ENCODE measurements at places on chromosomes 5 and 9.
A peak's percentile ranks its signal among the peaks of the same experiment; 100 is the strongest.

GRCh38 chr5:172740428-172741205, 30.4 kb downstream of the DUSP1 start:
- H3K4me3 ChIP-seq = no peak overlapping the region
- no peaks in the 10 kb centered on the region for H3K36me3 ChIP-seq
- DNase-seq = no peak
- no peak overlapping the region for H3K27ac ChIP-seq
- peaks cover 13% of the 10 kb centered on the region for H3K4me1 ChIP-seq
- H3K27me3 ChIP-seq = no peaks in the 10 kb centered on the region

- H3K36me3 ChIP-seq = peaks cover 2% of the 10 kb centered on the region
- H3K4me3 ChIP-seq = no peak overlapping the region
Measured at GRCh38 chr5:179953987-179954386, 46.3 kb upstream of the TBC1D9B start.

DNA sequence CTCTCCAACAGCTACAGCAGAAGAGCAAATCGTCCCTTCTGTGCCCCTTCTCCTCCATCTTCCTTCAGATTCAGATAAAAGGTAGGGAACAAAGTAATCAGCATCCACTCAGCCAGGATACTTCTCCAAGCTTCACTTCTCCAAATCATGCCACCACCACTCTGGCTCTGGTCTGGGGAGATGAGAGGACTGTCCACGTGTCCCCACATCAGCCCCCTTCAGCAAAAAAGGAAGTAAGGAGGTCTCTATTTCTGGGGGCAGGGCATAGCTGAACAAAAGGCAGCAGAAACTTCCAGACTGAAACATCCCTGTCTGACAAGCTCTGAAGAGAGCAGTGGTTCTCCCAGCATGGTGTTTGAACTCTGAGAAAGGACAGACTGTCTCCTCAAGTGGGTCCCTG, 116.9 kb downstream of the C5orf15 start:
- no peaks in the 10 kb centered on the region for H3K27me3 ChIP-seq
- H3K4me3 ChIP-seq = no peak overlapping the region
- no peak for DNase-seq
- H3K36me3 ChIP-seq = no peaks in the 10 kb centered on the region

DNA sequence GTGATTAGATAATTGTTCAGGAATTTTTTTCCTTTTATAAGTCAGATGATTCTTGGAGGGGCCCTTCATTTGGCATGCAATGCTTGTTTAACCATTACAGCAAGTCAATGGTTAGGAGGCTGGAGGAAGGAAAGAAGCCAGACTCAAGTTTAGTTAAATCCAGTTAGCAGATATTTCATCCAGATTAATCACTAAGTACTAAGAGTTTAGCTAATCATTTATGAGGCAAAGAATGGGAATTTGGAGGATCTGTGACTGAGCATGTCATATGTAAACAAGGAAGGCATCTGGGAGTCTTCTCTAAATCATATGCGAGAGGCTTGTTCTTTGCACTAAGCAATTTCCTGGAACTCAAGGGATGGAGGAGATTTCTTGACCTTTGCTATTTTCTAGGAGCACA, 145.3 kb upstream of the SGCD start:
- H3K4me3 ChIP-seq = no peak overlapping the region
- H3K4me1 ChIP-seq = no peaks in the 10 kb centered on the region
- H3K27ac ChIP-seq = no peak overlapping the region
- H3K27me3 ChIP-seq = no peaks in the 10 kb centered on the region
- DNase-seq = no peak

GRCh38 chr5:36932056-36932455, 55.5 kb downstream of the NIPBL start:
- H3K4me1 ChIP-seq = peaks cover 3% of the 10 kb centered on the region
- no peak overlapping the region for H3K27ac ChIP-seq
- no peak for DNase-seq
- no peaks in the 10 kb centered on the region for H3K36me3 ChIP-seq
- H3K4me3 ChIP-seq = no peak overlapping the region

DNA sequence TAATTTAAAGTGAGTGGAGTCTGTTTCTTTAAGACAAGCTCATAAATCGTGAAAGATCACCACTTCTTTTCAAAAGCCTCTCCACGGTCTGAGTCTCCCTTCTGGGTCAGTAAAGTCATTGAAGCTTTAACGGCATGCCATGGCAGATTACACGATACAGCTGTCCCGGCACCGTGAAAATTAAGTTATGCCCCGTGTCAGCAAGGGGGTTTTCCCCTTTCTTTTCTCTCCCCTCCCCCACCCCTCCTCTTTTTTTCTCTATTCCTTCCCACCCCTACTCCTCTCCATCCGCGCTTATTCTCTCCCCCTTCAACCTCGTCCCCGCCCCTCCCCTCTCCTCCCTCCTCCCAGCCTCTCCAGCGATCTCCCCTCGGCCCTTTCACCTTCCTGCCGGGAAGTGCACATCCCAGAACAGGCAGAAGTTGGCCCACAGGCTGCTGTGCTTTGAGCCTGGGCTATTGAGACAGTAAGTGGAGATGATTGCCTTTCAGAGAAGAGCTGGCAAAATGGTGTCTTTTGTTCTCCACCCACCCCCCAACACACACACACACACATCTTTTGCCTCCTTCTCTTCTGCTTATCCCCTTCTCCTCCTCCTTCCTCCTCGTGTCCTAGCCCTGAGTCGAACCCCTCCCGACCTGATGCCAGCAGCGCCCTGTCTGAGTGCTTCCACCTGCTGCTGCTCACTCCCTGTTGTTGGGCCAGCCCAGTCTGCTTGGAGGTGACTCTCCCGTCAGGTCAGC, 44.1 kb downstream of the GAS1 start:
- no peaks in the 10 kb centered on the region for H3K36me3 ChIP-seq
- no peak overlapping the region for H3K4me3 ChIP-seq
- H3K27ac ChIP-seq = no peak overlapping the region

DNA sequence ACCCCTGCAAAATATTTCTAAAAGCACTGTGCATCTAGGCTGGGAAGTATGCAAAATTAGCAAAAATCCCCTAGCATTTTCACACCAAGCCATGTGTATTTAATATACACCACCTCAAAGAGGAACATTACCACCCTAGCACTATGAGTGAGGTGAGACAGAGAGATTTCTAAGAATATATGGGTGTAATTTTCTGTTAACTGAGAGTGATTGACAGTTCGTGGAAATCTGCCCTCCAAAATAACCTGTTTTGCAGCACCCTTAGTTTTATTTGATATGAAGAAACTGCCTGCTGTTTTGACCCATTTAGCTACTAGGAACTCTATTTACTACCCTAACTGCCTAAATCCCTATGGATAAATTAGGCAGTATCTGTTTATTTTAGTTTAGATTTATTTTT, 64.2 kb upstream of the CDKN2B start:
- DNase-seq = no peak
- H3K36me3 ChIP-seq = no peaks in the 10 kb centered on the region
- peaks cover 12% of the 10 kb centered on the region for H3K4me1 ChIP-seq
- H3K27ac ChIP-seq = no peak overlapping the region
- no peak overlapping the region for H3K4me3 ChIP-seq
- no peaks in the 10 kb centered on the region for H3K27me3 ChIP-seq

GRCh38 chr5:100472091-100472490, 63.1 kb upstream of the FAM174A start:
- no peak for DNase-seq
- H3K4me3 ChIP-seq = no peak overlapping the region
- H3K36me3 ChIP-seq = no peaks in the 10 kb centered on the region
- H3K27ac ChIP-seq = no peak overlapping the region
- no peaks in the 10 kb centered on the region for H3K4me1 ChIP-seq

DNA sequence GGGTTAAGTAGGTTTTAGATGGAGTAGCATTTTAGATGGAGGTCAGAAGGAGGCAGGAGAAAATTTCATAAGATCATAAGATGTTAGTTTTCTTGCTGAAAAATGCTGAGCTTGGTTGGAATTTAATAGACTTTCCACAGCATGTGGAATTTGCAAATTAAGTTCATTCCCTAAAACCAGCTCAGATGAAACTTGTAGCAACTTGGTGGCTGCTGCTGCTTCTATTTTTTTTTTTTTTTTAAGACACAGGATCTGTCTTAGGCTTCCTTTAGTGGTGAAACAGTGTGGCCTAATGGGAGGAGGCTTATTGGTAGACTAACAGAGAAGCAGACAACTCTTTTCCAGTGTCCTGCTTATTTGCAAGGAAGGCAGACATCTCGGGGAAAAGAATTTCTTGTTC, 154.5 kb downstream of the AOPEP start:
- peaks cover 7% of the 10 kb centered on the region for H3K4me1 ChIP-seq
- peaks cover 2% of the 10 kb centered on the region for H3K36me3 ChIP-seq
- no peak overlapping the region for H3K4me3 ChIP-seq
- no peak for DNase-seq
- H3K27me3 ChIP-seq = no peaks in the 10 kb centered on the region

GRCh38 chr5:84718377-84718776, 333.7 kb upstream of the EDIL3 start:
- no peak overlapping the region for H3K27ac ChIP-seq
- H3K36me3 ChIP-seq = no peaks in the 10 kb centered on the region
- H3K4me3 ChIP-seq = no peak overlapping the region

GRCh38 chr5:122076669-122077365, 1.2 kb downstream of the LOX start:
- H3K36me3 ChIP-seq = no peaks in the 10 kb centered on the region
- H3K27me3 ChIP-seq = peaks cover 66% of the 10 kb centered on the region
- H3K27ac ChIP-seq = no peak overlapping the region
- DNase-seq = peak; percentile 24
- H3K4me3 ChIP-seq = peak overlapping the region; percentile 22

DNA sequence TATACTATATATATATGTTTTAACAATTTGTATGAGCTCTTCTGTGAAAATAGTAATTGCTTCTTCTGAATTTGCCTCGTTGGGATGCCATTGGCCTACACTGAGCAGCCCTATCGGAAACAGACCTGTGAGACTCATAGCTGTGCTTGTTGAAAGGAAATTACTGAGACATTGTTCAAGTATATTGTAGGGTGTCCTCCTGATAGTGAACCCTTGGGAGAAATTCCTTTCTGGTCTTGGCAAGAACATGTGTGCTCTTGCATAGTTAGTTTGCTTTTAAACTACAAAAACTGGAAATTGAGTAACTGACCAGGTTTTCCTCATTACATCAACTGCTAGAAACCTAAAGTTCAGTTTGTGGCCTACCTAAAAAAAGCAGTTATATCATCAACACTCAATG, 160.9 kb downstream of the LURAP1L start:
- no peak overlapping the region for H3K27ac ChIP-seq
- no peaks in the 10 kb centered on the region for H3K36me3 ChIP-seq
- no peaks in the 10 kb centered on the region for H3K27me3 ChIP-seq
- no peaks in the 10 kb centered on the region for H3K4me1 ChIP-seq

DNA sequence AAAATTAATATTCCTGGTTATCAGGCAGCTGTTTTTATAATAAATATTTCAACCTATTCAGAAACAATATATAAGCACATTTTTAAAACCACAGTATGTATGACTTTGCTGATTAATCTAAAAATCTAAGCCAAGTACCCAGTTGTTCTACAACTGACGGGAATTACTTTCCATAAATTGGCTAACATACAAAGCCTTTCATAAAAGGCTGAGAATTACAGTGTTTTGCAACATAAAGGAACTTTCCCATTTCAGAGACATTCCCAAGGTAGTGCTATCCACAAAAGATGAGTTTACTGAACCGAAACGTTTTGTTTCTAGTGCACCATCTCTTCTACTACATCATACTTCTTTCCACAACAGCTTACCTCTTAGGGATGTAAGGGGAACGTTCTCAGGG, 7.2 kb downstream of the RNF145 start:
- DNase-seq = no peak
- H3K4me3 ChIP-seq = no peak overlapping the region
- H3K36me3 ChIP-seq = peaks cover 23% of the 10 kb centered on the region
- H3K4me1 ChIP-seq = peaks cover 27% of the 10 kb centered on the region

DNA sequence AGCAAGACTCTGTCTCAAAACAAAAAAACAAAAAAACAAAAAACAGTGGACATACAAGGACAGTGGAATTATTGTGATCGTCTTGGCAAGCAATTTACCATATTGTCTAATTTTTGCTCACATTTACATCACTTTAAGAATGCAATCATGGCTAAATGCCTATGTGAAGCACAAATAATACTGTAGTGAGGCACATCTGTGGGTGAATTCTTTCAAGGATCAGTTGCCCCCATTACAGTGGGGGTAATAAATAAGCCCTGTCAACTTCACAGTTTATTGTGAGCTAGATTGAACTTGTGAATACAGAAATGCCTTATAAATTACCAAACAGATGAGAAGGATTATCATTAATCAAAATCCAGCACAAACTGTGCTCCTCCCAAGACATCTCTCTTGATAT, 150.2 kb upstream of the PAPPA start:
- no peak overlapping the region for H3K4me3 ChIP-seq
- no peaks in the 10 kb centered on the region for H3K4me1 ChIP-seq
- H3K27ac ChIP-seq = no peak overlapping the region
- no peaks in the 10 kb centered on the region for H3K27me3 ChIP-seq
- H3K36me3 ChIP-seq = no peaks in the 10 kb centered on the region

GRCh38 chr5:180670586-180671359, 21.4 kb upstream of the FLT4 start:
- peaks cover 13% of the 10 kb centered on the region for H3K4me1 ChIP-seq
- H3K27me3 ChIP-seq = peaks cover 6% of the 10 kb centered on the region
- no peak overlapping the region for H3K27ac ChIP-seq
- H3K4me3 ChIP-seq = no peak overlapping the region
- no peaks in the 10 kb centered on the region for H3K36me3 ChIP-seq

GRCh38 chr9:94623253-94623652, 16.1 kb downstream of the FBP1 start:
- no peaks in the 10 kb centered on the region for H3K36me3 ChIP-seq
- H3K4me1 ChIP-seq = peaks cover 9% of the 10 kb centered on the region
- H3K4me3 ChIP-seq = no peak overlapping the region
- no peak for DNase-seq

GRCh38 chr9:13278023-13278367, 1.5 kb downstream of the MPDZ start:
- H3K27ac ChIP-seq = no peak overlapping the region
- H3K4me3 ChIP-seq = no peak overlapping the region
- no peaks in the 10 kb centered on the region for H3K36me3 ChIP-seq
- peaks cover 6% of the 10 kb centered on the region for H3K27me3 ChIP-seq
- no peak for DNase-seq
